ENCODE measurements at places on chromosomes 1 and 21.

DNA sequence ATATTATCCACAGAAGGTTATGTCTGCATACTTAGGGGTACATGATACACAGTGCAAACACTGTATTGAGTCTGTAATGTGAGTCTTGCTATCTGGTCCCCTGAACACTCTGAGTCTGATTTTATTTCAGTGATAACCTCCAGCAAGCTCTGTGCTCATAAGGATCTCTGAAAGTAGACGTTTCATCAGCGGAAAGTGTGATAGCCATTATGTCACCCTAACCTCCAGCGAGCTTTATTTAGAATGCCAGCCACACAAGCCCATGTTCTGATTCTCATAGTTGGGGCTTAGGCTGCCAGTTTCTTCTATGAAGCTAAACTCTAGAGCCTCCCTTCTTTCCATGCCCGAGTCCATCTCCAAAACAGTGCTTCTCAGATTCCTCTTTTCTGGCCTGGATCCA is 3.3 kb downstream of the NR5A2 start:
- no peak for DNase-seq

DNA sequence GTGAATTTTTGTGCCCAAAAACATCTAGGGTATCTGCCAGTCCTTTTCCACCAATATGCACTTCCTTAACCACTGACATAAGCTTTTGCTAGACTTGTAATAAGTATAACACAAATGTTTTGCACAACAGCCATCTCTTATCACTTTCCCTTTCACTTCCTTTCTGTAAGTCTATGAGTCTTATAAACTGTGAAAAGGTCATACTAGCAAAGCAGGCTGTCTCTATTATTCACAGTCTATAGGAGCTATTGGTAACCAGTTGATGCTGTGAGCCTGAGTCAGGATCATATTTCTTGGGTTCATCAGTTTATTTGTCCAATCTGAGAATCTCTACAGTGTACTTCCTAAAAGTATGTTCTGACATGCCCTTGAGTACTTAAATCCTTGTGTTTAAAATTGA is 172.6 kb downstream of the CHRM3 start:
- DNase-seq, result no peak

DNA sequence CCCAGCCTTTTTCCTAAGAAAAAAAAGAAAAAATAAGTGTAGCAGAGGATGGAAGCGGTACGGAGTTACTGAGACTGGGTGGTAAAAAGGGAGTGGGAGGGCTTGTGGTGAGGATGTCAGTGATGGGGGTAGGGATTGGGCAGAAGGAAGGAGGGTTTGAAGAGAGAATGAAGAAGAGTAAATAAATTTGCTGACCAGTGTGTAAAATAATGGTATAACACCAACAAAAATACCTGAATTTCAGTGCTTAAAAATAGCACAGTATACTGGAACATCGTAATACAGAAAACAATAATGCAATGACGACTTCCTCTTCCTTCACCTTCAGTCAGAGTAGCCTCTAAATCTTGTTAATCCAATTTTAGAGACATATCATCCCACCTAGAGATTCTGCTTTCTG is 18.8 kb upstream of the SYPL2 start:
- DNase-seq, result no peak

GRCh38 chr1:232364654-232365382 is 265.1 kb downstream of the SIPA1L2 start:
- no peak for DNase-seq

DNA sequence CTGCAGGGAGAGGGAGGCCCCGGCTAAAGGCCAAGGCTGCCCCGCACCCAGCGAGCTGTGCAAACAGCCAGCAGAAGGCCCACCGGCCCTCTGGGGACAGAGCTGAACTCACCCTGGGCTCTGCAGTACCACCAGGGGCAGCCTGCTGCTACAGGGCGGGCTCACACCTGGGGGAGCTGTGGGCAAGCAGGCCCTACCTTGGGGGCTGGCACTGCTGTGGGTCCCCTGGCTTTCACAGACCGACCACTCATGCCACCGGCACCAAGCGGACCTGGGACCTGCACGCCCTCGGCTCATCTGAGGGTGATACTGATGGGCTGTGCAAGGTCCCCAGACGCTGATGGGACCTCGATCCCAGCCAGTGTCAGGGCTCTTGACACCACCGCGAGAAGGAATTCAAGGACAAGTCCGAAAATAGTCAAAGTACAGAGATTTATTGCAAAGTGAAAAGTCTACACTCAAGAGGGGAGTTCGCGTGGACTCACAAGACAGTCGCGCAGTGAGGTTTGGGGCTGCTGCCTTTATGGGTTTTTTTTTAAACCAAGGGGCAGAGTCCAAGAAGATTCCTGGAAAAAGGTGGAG is 61.0 kb upstream of the ADARB1 start:
- DNase-seq, result no peak

GRCh38 chr1:61221642-61222041 is 139.3 kb downstream of the NFIA start:
- no peak for DNase-seq
